ENCODE measurements at places on chromosomes 13 and 19.
A peak's percentile ranks its signal among the peaks of the same experiment; 100 is the strongest.

DNA sequence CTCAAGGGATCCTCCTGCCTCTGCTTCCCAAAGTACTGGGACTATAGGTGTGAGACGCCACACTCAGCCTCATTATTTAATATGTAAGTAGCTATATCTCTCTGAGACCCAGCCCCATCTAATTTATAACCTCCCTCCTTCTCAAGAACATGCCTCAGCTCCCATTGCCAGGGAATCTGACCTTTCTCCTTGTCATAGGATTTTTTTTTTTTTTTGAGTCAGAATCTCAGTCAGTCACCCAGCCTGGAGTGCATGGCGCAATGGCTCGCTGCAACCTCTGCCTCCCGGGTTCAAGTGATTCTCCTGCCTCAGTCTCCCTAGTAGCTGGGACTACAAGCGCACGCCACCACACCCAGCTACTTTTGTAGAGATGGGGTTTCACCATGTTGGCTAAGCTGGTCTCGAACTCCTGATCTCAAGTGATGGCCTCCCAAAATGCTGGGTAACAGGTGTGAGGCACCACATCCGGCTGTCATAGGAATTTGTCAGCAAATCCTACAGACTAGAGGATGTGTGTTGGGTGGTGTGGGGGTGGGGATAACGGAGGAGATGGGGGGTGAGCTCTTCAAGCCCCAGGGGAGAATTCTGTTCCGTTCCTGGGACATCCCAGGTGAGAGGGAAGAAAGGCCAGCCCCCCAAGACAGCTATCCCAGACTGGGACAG, 5.1 kb upstream of the EPS8L1 start:
- no peak for DNase-seq

GRCh38 chr19:1856345-1856697, 7.1 kb downstream of the KLF16 start:
- DNase-seq, result no peak

DNA sequence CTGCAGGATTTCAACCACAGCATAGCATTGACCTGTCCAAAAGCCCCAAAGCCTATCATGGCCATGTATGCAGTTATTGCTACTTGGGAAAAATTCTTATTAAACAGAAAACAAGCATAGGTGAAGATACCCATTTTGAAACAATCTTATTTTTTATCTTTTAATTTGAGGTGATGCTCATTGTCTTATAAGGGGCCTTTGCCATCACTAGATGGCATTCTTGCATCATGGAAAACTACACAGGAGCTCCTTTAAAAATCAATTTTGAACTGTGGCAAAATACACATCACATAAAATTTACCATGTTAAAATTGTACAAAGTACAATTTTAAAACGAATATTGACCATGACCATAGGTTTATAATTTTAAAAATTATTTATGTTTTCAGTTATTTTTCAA, 38.9 kb upstream of the ZNF835 start:
- no peak for DNase-seq

DNA sequence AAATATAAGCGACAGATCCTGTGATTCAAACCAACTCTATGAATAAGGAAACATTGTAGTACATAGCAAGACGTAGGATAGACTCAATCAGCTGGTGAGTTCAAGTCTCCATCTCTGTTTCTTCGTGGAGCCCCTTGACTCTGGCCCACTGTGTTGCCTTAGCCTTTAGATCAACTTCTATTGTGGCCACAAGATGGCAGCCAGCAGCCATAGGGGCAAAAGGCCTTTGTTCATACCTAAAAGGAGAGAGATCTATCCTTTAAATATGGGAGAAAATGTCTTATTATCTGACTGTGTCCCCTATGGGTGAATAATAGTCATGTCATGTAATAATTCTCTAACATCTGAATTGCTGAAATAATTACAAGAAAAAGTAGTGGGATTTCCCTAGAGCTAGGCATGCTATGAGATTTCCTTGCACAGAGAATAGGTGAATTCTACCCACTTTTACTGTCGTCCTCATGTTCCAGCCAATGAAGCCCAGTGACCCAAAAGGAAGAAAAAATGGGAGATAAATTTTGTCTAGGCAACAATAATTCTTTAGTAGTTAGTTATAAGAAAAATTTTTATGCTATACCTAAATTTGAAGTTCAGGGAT, 129.4 kb downstream of the PCDH20 start:
- DNase-seq, result no peak

- DNase-seq, result no peak
Observed at GRCh38 chr13:91368676-91369440, 21.4 kb downstream of the MIR17HG start.

DNA sequence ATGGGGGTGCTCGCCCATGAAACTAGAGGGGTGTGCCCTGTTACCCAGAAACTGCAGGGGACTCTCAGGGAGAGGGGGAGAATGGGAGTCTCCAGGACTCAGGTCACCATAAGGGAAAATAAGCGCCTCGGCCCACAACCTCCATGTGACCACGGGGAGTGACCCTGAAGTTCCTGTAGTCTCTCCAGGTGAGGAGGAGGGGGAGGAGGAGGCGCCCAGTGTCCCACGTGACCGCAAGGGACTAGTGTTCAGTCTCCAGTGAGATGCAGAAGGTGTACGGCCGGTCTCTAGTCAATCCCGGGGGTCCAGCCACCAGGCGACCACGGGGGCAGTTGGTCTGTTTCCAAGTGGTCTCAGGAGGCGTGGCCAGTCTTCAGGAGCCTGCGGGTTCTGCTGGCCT, 16.0 kb downstream of the TM6SF2 start:
- no peak for DNase-seq

DNA sequence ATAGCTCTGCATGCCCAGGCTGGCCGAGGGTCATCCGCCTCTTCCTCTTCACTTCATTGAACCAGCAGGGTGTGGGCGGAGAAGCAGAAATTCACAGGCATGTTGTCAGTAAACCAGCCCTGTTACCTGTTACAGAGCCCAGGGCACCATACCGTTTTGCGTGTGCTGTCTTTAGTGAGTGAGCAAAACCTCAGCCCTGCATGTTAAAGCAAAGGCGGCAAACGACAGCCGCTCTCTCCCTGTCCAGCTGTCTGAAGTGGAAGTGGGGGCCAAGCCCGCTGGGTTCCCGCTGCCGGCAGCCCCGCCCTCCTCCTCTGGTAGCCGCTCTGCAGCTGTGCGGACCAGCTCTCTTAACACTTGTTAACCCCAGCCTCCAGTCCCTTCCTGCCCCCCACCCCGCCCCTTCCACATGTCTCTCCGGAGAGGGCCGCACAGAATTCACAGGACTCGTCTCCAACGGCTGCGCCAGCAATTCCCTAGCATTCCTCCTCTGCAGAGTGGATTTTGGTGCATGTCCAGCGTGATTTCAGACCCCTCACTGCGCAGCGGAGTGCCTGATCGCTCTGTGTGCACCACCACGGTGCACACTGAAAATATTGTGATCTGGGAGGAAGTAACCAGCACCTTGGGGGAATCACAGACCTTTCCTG, 12.7 kb downstream of the KLHL26 start:
- no peak for DNase-seq

- DNase-seq, result peak; percentile 11
Observed at GRCh38 chr13:31394506-31394905, 194.7 kb downstream of the B3GLCT start.

DNA sequence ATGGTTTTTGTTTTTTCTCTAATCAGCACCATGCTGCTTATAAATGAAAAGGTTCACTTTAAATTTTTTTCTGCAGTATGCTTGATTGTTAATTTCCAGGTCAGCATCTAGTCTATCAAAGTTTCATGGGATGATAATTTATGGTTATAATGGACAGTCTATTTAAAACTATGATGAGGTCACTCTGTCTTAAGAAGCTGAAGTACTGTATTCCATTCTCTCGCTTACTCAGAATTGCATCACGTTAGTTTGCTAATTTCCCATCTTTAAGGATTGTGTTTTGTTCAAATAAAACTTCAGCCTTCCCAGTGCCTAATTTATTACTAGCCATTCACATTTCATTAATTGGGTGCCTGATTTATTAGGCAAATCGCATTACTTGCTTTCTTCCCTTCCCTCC, 94.3 kb downstream of the GPC6 start:
- no peak for DNase-seq
